ENCODE measurements at places on chromosomes 6 and 20.

DNA sequence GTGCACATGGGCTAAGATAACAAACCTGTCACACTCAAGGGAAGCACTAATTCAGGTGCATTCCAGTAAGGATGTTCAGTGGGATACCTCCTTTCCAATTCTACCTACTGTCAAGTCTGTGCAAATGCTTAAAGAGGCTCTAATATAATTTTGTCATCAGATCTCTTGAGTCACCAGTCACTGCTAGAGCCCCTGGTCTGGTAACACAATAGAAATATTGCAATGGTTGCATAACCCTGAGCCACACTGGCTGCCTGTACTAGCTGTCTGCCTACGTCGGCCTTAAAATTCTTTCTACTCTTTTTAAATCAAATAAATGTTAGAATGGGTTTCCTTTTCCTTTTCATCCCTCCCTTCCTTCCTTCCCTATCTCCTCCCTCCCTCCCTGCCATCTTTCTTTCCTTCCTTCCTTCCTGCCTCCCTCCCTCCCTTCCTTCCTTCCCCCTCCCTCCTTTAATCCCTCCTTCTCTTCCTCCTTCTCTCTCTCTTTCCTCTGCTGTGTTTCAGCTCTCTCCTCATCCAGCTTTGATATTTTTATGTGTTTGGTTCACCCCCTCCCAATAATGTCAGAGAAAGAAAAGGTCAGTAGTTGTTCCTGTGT is 28.1 kb upstream of the OLIG3 start:
- no peak for DNase-seq

DNA sequence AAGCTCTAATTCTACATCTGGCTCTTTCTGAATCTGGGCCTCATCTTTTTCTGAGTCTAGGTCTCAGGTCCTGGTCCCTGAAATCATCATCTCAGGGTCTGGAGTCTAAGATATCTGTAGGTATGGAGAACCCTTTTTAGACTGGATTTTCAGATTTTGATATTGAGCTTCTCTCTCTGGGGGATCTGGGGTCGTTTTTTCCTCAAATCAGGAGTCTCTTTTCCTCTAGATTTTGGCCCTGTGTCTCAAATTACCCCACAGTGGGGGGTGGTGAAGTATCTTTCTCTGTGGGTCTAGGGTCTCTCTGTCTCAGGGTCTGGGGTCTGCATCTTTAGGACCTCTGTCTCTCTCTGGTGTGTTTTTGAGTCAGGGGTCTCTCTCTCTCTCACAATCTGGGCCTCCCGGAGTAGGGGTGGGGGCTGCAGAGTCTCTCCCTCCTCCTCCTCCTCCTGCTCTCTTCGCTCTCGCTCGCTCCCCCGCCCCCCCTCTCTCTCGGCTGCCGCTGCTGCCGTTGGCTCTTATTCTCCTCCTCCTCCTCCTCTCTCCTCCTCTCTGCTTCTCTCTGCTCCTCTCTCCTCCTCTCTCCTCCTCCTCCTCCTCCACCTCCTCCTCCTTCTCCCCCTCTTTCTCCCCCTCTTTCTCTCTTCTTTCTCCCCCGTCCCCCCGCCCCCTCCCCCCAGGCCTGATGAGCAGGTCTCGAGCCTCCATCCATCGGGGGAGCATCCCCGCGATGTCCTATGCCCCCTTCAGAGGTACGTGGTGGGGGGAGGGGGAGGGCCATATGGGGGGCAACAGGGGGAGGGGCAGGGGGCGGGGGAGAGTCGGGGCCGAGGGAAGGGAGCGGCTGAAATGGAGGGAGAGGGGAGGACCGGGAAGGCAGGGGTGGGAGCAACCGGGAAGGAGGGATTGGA is at the start of gene SYNGAP1:
TSS of gene SYNGAP1 (plus strand) at position 486 of the 911 bp plus-strand sequence. CDS start at position 686, 200 bp downstream.
- DNase-seq: no peak

GRCh38 chr20:48277266-48277665 is 492.0 kb upstream of the SULF2 start:
- no peak for DNase-seq

DNA sequence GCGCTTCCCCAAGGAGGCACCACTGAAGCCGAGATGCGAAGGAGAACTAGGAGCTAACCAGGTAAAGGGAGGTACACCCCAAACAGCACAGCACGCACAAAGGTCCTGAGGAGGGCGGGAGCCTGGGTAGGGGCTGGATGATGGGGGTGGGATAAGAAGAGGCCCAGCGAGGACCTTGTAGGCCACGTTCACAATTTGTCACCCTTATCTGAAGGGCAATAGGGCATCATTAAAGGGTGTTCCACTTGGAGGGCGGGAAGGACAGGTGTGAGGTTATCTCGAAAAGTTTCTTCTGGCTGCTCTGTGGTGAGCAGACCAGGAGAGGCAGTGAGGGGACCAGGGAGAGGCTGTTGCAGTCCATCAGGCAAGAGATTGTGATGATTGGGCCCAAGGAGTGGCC is 25.6 kb downstream of the POFUT1 start:
- DNase-seq: no peak

Data from inflammatory macrophage treated with lipopolysaccharide for 1 hour (primary cell).